GM12865 (cell line): ENCODE measurements at places on chromosomes 6 and 20.
A peak's percentile ranks its signal among the peaks of the same experiment; 100 is the strongest.

- no peak for DNase-seq
Measured at GRCh38 chr20:48626938-48627736, 200.7 kb downstream of the PREX1 start.

DNA sequence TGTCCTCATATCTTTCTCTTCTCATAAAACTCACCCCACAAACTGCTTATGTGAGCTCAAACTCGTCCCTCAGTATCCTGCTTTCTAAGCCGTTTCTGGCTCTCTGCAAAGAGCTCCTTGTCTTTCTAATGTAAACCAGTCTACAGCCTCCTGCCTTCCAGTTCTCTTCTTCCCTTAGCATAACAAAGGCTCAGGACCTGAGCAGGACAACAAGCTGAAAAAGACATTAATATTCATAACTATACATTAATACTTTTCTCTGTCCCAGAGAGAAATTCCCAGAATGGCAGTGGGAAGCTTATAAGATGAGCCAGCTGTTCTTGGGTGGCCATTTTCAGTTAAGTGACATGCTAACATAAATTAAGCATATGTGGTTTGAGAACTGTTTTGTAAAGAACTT is 207.0 kb upstream of the TCF21 start:
- no peak for DNase-seq

- peak; percentile 62 for DNase-seq
Measured at GRCh38 chr6:70884074-70884983, 72.5 kb downstream of the B3GAT2 start.

DNA sequence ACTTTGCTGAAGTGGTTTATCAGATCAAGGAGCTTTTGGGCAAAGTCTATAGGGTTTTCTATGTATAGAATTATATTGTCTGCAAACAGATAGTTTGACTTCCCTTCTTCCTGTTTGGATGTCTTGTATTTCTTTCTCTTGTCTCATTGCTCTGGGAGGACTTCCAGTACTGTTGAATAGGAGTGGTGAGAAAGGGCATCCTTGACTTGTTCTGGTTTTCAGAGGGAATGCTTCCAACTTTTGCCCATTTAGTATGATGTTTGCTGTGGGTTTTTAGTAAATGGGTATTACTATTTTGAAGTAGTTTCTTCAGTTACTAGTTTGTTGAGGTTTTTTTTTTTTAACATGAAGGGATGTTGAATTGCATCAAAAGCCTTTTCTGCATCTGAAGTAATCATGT is 36.1 kb downstream of the KCNS1 start:
- no peak for DNase-seq

DNA sequence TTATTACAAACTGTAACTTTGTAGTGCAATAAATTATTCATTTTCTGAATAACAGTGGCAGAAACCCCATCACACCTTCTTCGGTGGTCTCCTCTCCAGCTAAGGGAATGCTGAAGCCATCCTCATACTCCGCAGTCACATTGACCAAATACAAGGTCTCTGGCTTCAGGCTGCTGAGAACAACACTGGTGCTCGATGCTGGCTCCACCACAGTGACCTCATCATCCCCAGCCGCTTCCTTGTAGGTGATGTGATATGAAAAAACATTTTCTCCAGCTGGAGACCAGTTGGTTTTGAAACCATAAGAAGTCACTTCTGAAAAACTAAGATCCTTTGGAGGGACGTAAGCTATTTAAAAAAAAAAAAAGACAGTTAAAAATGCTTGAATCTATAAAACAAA is 25.0 kb downstream of the COL12A1 start:
- no peak for DNase-seq

- DNase-seq, result no peak
Measured at GRCh38 chr6:138518054-138518453, 18.8 kb upstream of the NHSL1 start.

DNA sequence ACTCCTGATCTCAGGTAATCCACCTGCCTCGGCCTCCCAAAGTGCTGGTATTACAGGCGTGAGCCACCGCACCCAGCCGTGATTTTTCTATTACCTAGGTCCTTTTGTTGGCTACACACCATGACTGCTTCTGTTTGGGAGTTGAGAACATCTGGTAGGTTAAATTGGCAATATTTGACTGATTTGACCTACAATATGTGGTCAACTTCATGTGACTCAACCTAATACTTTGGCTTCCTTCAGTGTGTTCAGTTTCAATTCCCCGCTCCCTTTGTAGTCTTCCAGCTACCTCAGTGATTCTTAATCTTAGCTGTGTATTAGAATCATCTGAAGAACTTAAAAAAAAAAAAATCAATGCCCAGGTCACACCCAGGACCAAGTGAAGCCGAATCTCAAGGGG is 47.4 kb downstream of the MYB start:
- peak; percentile 71 for DNase-seq

DNA sequence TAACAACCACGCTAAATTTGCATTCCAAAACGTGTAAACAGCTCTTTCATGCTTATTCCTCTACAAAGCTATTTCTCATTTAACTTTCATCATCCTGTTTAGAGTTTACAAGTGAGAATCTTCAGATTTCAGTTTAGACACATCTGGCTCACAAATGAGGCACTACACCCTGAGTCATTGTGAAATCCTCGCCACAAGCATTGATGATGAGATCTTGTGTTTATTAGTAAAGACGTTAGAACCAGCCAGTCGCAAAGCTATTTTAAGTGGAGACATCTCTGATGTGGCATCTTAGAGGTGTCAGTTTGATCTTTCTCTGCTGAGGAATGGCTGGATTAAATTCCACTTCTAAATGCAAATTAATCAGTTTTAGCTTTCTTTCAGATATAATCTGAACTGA is 8.3 kb upstream of the ISM1 start:
- peak; percentile 40 for DNase-seq

DNA sequence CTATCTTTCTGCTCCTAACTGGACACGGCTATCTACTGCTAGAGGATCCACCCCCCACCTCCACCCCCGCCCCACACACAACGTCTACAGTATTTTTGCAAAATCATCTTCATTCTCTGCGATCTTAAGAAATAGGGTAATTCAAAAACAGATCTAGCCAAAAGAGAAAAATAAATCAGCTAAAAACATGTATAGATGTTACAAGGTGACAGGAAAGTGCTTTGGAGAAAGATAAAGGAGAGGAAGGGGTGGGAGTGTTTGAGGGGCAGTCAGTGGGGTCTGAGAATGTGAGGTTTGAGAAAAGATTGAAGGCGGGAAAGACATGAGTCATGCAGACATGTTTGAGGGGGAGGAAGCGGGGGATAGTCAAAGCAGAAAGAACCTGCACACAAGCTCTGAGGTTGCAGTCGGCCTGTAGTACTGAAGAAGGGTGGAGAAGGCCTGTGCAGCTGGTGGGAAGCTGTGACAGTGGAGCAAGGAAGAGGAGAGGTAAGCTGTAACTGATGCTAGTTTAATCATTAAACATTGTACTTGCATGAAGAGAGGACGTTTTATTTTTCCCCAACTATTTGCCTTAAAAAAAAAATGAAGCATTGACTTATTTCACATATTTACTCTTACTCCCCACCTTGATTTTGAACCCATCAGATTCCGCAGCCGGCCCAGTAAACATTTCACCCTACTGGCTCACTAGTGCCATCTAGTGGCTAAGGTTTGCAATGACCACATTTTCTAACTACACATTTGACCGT is 332.6 kb downstream of the ADGRB3 start:
- peak; percentile 68 for DNase-seq

GRCh38 chr6:40406175-40406574 is 181.0 kb downstream of the LRFN2 start:
- no peak for DNase-seq

DNA sequence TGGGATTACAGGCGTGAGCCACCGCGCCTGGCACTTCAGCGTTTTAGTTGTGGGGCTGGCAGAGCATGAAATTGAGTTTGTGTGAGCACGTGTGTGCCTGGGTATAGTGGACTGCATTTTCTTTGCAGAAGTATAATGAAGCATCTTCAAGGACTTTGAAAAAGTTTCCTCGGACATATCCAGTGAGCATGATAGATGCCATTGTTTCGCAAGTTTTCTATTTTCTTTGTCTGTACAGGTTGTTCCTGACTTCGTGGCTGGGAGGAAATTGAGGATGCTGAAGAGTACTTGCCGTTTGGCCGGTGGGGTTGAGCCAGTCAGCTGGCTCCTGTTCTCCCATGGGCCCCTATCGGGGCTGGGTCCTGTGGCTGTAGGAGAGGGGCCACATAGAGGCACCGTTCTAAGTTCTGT is 55.9 kb downstream of the RREB1 start:
- no peak for DNase-seq

GRCh38 chr6:71406865-71407860 is 118.6 kb downstream of the OGFRL1 start:
- DNase-seq, result no peak

DNA sequence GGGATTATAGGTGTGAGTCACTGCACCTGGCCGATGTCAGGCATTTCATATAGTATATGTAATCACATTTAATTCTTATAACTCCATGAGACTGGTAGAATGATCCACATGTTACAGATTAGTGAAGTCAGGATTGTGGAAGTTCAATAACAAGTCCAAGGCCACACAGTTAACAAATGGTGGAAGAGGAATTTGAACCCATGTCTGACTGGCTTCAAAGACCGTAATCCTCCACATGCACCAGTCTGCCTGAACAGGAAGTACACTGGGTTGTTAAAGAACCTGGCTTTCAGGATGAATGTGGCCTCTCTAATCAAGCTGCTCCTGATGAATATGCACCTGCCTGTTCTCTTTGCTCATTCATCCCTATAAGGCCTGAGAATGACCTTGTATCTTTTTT is 122.0 kb upstream of the HDAC2 start:
- DNase-seq, result peak; percentile 24

GRCh38 chr20:1909097-1909496 is 13.9 kb downstream of the SIRPA start:
- no peak for DNase-seq

DNA sequence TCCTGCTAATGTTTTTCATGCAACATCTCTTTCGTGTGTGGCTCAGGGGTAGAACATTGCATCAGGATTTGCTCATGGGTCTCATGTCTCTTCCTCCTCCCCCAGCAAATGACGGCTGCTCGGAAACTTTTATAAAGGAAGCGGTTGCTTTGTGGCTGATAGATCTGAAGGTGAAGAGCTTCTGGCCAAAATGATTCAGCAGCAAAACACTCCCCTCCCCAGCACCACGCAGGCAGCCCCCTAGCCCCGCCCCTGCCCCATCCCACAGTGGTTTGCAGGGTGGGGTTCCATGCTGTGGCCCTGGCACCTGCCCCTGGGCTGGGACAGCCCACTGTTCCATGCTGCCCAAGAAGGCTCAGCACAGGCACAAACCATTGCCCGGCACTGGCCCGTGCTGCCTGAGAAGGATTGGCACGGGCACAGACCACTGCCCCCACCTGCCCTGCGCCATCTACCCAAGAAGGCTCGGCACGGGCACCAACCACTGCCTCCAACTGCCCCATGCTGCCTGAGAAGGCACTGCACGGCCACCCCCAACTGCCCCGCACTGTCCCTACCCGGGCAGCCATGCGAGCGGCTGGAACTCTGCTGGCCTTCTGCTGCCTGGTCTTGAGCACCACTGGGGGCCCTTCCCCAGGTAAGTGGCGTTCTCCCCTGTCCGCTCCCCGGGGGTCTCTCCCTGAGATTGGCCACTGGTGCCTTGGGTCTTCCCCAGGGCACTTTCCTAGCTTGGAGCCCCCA is at the start of gene CST7:
Gene CST7, plus strand, starts transcription at position 331 of the 741 bp plus-strand sequence. Its CDS starts 237 bp downstream, at position 568.
- DNase-seq, result peak; percentile 60

GRCh38 chr20:57124800-57125517 is 141.5 kb downstream of the BMP7 start:
- peak; percentile 42 for DNase-seq

DNA sequence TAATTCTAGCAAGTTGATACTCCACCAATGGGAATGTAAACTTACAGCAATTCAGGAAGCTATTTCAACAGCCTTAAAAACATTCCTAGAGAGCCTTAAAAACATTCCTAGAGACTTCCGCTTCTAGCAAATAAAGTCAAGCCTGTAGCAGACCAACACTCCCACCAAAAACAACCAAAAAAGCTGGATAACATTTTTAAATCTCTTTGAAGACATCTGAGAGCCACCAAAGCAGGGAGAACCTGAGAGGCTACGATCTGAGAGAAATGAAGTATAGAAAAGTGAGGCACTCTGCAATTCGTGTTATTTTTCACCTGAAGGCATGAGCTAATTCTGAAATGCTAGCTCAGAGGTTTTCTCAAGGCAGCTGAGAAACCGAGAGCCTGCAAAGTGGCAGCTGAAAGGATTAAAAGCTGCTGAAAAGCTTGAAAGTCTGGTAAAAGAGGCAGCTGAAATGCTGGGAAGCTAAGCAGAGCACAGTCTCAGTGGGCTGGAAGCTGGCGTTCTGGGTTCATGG is 20.9 kb downstream of the GPR63 start:
- DNase-seq, result no peak

- no peak for DNase-seq
Measured at GRCh38 chr20:53769041-53769440, 175.4 kb upstream of the ZNF217 start.

DNA sequence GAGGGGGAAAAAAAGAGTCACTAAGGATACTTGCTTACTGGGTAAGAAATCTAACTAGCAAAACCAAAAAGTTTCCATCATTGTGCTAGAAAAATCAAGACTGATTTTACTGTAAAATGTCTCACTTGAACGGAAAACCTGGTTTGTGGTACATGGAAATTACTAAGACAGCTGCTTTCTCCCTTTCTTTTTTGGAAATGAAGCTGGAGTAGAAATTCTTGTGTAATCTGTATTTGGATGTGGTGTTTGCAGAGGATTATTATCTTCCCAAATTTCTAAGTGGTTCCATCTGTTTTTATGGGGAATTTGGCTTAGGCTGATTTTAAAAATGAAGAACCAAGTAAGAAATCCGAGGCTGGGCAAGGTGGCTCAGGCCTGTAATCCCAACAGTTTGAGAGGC is 20.4 kb downstream of the EPB41L2 start:
- no peak for DNase-seq

- no peak for DNase-seq
Measured at GRCh38 chr20:41044409-41045062, 15.9 kb downstream of the TOP1 start.

DNA sequence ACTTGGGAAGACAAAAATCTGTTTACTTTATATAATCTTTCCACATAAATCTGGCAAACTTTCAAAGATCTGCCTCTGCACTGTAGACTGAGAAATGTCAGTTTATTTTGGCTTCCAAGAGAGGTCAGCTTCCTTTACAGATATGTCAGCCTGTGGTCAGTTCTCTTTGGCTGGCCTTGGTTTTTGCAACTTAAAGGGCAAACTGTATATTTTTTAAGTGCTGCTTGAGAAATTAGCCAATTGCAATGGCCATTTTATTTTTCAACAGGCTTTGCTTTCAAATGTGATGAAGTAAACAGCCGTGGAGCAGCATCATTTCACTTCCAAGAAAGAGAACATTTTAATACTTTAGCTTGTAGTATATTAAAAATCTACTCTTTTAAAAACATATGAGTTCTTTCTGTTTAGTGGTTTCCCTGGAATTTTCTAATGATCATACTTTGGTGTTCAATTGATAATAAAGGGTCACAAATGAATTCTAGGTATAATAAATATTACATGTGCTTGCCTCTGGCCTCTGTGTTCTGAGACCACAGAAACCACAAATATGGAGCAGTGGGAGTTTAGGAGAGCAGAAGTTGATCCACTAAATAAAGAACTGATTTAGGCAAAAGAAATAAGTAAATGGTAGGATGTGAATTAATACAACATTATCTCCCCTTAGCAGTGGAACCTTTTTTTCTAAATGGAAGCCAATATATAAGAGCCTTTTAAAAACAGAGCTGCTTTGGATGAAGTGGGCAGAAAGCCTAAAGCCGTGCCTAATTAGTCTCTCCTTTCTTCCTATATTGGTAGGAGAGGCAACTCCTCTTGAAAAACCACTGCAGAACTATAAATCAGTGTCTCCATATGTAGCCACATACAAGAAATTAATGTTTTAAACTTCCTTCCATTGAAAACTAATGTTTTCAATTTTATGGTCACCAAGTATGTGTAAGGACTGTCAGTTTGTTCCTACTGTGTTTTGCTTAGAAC is 16.2 kb downstream of the ADGRB3 start:
- no peak for DNase-seq

- no peak for DNase-seq
Measured at GRCh38 chr6:154602296-154602695, 91.8 kb upstream of the CNKSR3 start.
